ENCODE measurements at places on chromosomes 12 and 14.

- DNase-seq: no peak
These were observed 248.9 kb upstream of the TMEM132C start for GRCh38 chr12:128018067-128018466.

- DNase-seq: no peak
These were observed 381.2 kb downstream of the BCL11B start for GRCh38 chr14:98890556-98891340.

DNA sequence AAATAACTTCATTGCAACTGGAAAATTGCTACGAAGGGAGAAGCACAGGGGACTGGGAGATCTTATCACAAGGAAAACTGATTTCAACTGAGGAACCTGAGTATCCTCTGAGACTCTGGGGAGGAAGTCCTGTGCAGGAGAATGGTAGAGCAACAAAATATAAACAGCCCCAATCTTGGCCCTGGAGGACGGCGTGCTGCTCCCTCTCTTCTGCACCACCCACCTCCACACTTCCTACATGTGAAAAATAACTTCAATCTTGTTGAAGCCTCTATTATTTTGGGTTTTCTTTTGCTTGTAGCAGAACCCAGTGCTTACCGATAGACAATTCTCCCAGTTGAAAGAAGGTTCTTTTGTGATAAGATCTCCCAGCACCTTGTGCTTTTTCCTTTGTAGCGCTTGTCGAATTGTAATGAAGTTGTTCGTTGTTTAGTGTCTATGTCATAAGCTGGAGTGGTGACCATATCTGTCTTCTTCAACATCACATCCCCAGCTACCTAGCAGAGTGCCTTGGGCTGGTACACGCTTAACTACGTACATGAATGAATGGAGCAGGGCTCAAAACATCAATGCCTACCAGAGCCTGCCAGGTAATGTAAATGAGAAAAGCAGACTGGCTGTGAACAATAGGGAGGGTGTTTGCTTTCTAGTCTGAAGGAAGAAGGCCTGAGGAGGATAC, 2.8 kb upstream of the CD4 start:
- DNase-seq: no peak

- no peak for DNase-seq
These were observed 822.3 kb downstream of the LRFN5 start for GRCh38 chr14:42428996-42429395.

GRCh38 chr14:104560586-104560945, 19.0 kb upstream of the C14orf180 start:
- DNase-seq: no peak

- DNase-seq: no peak
These were observed 30.5 kb upstream of the LMNTD1 start for GRCh38 chr12:25583545-25583944.

- no peak for DNase-seq
These were observed 24.2 kb downstream of the SMUG1 start for GRCh38 chr12:54164387-54165145.

- DNase-seq: no peak
These were observed 43.4 kb upstream of the NR2C1 start for GRCh38 chr12:95116773-95117172.

- no peak for DNase-seq
These were observed 827.8 kb downstream of the DIO2 start for GRCh38 chr14:79383475-79383874.

GRCh38 chr14:69152181-69152901, 578 bp downstream of the DCAF5 start:
- peak; percentile 46 for DNase-seq

GRCh38 chr12:68175557-68176061, 16.1 kb upstream of the IFNG start:
- DNase-seq: peak; percentile 59

GRCh38 chr12:56029666-56030293, 8.9 kb downstream of the IKZF4 start:
- DNase-seq: peak; percentile 31

DNA sequence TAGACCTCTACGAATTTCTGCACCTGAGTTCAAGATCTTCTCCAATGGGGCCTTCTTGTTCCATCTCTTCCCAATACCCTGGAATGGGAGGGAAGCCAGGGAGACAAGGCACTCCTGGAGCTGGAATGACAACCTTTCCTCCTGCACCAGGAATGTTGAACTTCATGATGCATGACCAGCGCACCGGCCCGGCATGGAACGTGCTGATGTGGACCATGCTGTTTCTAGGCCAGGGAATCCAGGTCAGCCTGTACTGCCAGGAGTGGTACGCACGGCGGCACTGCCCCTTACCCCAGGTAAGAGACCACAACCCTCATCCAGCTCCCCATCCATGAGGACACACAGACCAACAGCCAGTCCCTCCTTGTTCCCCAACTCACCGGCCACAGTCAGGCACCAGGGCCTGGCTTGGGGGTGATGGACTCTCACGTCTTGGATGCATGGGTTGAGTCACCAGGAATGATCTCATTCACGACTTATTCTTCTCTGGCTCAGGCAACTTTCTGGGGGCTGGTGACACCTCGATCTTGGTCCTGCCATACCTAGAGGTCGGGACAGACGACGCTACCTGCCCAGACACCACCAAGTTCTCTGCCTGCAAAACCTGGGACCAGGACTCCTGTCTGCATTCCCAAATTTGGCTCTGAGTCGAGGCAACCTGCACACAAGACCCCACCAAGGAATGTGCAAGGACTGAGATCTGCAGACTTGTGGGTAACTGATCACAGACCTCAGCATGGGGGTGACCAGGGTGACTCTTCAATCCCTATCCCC, 20.5 kb downstream of the SOAT2 start:
- DNase-seq: no peak

DNA sequence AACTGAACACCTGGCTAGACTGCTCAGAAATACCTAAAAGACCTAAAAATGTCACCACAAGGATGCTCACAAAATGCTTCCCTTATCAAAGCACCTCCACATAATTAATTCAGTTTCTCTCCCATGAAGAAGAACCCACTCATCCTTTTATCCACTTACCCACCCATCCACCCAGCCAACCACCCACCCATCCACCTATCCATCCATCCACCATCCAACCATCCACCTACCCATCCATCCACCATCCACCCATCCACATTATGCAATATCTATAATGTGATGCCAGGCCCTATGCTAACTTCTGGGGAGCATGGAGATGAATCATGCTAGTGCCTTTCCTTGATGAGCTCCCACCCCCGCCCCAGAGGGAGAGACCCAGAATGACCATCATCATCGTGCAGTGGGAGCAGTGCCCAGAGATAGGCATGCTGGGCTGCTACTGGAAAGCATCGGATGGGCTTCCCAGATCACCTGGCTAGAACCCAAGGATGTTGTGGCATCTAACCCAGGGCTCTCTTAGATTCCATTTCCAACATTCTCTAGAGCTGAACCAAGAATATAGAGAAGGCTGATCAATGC, 166.6 kb downstream of the TTC7B start:
- no peak for DNase-seq

GRCh38 chr12:61713121-61713520, 547.1 kb upstream of the USP15 start:
- DNase-seq: no peak

DNA sequence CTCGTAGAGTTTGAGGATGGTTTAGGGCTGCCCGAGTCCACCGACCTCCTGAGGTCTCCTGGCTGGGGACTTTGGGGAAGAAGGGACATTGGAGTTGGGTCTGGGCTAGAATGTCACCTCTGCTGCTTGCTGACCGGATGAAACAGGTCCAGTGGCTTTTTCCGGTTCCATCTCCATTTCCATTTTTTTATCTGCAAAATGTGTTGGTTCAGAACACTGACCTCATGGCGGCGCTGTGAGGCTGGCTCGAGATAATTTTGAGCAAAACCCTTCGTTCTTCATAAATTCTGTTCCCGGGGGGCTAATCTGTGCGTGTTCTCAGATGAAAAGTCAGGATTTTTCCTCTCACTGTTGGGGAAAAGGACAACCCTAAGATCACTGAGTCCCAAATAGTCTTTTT, 11.7 kb upstream of the MYL2 start:
- DNase-seq: no peak

- DNase-seq: no peak
These were observed 208.7 kb downstream of the KITLG start for GRCh38 chr12:88371416-88372183.

DNA sequence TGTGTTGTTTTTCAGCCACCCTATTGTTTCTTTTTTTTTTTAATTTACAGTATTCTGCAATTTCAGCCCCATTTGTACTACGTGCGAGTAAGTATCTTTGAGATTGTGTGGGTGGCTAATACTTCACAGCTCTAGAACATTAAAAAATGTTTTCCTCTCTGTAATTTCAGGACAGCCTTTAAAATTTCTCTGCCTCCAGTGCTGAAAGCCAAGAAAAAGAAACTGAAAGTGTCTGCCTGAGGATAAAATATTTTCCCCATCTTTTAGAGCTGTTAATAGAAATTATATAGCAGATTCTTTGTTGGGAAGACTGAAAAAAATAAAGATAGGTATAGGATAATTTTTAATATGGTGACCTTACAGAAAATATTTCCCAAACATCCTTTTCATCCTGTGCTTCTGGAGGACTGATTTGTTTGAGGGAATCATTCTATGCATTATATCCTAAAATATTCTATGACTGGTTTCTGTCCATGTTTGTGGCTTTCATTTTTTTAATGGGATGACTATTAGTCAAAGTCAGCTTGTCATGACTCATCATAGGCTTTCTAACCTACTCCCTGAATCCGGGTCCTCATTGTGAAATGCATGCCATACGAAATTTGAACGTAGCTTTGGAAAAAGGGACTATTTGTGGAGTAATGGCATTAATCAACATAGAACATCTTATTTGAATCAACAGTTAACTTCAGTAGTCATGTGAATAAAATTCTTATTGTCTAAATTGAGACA, 10.8 kb upstream of the TCTN2 start:
- no peak for DNase-seq

DNA sequence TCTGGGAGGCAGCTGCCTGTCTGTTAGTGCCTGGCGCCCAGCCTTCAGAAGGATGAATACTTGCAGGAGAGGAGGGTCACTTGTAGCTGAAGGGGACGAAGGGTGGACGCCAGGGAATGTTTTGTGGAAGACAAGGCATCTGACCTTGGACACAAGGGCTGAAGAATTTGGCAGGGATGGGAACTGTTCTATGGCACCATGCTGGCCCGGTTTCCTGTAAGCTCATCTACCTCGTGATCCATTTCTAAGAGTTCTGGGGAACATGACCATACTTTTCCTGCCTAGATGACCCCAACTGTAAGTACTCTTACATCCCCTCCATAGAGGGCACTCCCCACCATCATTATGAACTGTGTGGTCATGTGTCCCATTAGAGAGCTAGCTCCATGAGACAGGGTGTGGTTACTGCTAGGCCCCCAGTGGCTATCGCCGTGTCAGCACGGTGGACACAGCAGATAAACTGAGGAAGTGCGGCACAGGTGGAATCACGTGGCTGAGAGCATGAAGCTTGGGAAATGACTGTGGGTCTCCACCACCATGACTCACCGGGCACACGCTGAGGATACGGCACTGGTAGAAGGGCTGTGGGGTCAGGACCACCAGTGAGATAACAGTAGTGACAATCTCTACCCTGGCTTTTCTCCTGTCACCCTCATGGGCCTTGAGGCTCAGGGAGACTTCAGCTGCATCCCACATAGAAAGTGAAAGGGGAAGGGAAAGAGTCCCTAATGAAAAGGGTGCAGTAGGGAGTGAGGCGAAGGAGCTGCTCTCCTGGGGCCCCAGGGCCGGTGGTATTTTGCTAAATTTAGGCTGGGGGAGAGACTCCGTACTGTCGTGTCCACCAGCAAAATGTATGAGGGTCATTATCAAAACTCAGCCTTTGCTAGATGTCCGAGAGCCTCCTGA, 252.6 kb downstream of the FOXN3 start:
- no peak for DNase-seq

DNA sequence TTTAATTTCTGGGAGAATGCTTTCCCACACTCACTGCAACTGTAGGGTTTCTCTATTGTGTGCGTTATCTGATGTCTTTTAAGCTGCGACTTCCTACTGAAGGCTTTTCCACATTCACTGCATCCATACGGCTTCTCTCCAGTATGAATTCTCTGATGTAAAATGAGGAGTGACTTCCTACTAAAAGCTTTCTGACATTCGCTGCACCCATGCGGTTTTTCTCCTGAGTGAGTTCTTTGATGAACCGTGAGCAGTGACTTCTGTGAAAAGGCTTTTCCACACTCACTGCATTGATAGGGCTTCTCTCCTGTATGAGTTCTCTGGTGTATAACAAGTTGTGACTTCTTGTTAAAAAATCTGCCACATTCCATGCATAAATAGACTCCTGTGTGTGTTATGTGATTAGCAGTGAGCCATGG, 29.7 kb downstream of the ZNF605 start:
- no peak for DNase-seq

DNA sequence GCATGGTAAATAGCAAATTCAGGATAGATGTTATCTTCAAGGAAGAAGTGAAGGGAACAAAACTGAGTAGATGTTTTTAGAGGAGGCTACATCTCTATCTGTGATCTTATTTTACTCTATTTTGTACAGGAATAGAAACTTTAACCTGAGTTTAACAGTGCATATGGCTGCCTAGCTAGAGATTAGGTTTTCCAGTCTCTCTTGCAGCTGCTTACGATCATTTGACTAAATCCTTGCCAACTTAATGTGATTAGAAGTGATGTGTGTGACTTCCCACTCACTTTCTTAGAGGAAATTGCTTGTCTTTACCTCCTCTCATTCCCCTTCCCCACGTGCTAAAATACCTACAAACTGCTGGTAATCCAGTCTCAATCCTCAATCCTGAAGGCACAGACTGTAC, 26.5 kb upstream of the SLC15A5 start:
- DNase-seq: no peak

- DNase-seq: no peak
These were observed 693.0 kb downstream of the LRFN5 start for GRCh38 chr14:42299692-42300091.

DNA sequence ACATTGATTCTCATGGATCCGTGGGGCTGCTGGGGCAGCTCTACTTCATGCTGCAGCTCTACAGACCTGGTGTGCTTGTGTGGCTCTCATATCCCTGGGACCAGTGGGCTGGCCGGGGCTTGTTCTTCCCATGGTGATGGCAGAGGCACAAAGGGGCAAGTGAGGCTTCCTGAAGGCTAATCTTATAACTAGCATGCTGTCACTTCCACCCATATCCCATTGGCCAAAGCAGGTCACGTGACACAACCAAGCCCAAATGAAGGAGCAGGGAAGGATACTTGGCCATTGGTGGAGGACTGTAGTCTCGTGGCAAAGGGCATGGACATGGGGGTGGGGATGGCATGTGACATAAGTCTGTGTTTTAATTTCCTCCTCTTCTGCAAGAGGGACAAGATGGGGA, 9.9 kb downstream of the PLBD2 start:
- DNase-seq: no peak

DNA sequence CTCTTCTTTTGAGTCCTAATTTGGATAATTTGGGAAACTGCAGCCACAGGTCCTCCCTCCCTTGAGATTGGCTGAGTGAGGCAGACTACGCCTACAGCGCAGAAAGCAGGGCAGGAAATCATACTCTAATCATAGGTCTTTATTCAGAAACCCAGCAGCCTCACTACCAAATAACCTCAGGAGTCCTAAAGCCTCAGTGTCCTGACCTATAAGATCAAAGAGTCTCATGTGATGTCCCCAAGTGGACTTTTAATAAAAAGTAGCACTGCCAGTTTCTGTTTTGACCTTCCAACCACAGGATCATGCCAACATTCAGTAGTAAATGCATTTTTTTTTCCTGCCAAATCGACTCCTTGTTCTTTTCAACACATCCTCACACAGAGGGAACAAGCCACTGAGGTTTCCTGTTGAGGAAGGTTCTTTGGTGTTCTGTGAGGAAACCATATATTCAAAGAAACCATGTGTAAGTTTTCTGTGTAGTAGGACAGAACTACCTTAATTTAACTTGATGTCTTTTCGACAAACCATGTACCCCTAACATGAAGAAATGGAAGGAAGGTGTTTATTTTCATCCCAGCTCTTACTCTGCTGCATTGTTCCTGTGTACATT, 72.2 kb downstream of the VCPKMT start:
- no peak for DNase-seq

- no peak for DNase-seq
These were observed 47.2 kb downstream of the CACNA2D4 start for GRCh38 chr12:1870998-1871917.

All from activated gamma-delta T cell treated with Interleukin-2 at 50 U/mL for 16 hours (primary cell).